Suppressor macrophage treated with lipopolysaccharide for 4 hours (primary cell): ENCODE measurements at places on chromosomes 3 and 15.
A peak's percentile ranks its signal among the peaks of the same experiment; 100 is the strongest.

DNA sequence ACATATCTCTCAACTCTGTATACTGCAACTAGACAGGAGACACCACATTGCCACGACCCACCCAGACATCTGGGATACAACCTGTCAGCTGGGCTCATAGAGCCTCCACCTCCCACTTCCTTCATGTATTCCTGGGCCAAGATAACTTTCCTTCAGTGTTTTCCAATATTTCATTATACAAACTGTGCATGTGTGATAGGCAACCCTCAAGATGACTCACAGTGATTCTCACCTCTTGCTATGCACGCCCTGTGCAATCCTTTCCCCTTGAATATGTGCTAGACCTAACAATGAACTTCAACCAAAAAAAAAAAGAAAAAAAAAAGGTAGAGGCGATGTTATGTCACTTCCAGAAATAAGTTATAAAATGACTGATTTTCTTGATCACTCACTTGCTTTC lies 138.0 kb upstream of the ALCAM start:
- no peak for DNase-seq

DNA sequence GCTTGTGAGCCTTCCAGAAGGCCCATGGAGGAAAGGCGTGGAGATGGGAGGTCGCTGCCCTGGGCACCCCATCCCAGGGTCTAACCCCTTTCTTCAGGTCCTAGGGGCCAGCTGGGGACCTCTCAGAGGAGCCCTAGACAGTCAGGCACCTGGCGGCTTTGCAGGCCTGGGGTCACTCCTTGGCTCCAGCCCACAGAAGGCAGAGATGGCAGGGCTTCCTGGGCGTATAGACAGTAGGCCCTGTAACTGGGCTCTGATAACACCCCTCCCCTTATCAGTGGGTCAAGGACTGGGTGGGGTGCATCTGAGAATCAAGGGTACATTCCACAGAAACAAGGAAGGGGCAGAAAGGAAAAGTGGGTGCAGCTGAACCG lies 16.7 kb downstream of the ZDHHC19 start:
- no peak for DNase-seq

GRCh38 chr3:140170612-140171011 lies 235.6 kb downstream of the CLSTN2 start:
- DNase-seq: peak; percentile 27

DNA sequence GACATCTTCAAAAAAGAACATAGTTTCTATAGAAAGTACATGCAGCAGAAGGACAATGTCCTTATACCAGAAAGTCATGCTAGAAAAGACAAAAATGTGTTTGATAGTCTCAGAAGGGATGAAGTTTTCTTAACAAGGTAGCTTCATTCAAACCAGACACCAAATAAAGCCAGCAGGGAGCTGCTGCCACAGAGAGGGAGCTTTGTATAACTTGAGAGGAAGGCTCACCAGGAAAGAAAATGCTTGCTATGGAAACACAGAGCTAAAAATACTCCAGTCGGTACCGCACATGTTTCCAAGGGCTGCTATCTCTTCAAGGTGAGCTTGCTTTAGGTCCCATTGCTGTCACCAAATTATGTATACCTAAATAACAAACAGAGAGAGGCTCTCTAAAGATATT lies 1074.8 kb upstream of the ALCAM start:
- no peak for DNase-seq

DNA sequence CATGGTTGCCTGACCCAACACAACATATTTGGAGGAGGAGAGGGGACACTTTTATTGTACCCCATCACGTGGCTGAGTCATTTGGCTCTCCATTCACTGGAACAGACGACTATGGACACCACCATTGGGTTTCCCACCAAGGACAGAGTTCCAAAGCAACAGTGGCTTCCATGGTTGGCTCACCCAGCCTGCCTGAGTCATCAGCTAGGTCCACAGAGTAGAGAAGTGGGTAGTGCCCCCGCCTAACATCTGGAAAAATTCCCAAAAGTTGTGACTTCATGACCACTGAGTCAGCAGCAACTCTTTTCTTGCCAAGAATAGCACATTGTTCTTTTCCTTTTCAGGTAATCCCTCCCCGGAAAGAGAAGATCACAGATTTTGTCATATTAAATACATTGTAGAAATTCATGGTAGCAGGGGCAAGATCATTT lies 3.0 kb upstream of the PPP1R2 start:
- peak; percentile 90 for DNase-seq

- DNase-seq: peak; percentile 60
Observed at GRCh38 chr15:45425135-45425534, 46.8 kb upstream of the GATM start.

DNA sequence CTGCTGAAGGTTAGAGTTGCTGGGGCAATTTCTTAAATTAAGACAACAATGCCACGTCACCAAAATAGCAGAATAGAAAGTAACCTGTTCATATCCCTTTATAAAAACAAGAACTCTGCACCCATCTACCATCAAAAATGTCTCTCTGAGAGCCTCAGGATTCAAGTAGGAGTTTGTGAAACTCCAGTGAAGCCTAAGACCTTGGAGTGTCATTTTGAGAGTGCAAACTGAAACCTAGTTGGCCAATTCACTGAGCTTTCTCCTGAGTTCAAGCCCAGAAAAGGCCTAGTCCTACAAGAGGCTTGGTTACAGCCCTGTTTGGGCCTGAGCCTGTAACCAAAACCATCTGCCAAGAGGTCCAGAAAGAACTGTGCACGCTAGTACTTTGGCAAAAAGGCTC lies 335.1 kb downstream of the EFHB start:
- no peak for DNase-seq

DNA sequence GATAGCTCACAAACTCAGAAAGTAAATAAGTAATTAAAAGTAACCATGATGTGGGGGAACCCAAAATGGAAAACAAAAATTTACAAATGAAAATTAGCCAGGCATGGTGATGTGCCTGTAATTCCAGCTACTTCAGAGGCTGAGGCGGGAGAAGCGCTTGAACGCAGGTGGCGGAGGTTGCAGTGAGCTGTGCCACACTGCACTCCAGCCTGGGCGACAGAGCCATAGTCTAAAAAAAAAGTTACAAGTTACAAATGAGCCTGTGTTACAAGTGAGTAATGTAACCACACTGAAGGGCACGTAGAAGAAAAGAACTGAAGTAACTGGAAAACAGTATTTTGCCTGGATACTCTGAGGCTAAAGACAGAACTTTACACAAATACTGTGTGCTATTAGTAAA lies 11.3 kb downstream of the EXOSC7 start:
- DNase-seq: no peak

DNA sequence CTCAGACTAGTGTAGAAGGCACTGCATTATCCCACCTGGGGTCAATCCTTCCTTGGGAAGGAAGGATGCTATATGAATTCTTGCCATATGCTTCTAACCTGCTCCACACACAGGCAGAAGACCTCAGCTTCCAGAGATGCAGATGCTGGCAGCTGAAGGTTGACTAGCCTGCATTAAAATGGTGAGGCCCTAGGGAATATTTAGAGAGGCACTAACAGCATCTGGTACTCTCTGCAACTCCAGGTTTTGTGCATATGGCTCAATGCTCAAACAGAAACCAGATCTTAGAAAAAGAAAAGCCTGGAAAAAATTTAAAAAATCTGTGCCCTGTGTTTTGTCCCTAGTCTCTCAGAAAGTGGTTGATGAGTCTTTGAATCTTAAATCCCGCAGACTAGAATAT lies 56.0 kb upstream of the MYRIP start:
- no peak for DNase-seq

DNA sequence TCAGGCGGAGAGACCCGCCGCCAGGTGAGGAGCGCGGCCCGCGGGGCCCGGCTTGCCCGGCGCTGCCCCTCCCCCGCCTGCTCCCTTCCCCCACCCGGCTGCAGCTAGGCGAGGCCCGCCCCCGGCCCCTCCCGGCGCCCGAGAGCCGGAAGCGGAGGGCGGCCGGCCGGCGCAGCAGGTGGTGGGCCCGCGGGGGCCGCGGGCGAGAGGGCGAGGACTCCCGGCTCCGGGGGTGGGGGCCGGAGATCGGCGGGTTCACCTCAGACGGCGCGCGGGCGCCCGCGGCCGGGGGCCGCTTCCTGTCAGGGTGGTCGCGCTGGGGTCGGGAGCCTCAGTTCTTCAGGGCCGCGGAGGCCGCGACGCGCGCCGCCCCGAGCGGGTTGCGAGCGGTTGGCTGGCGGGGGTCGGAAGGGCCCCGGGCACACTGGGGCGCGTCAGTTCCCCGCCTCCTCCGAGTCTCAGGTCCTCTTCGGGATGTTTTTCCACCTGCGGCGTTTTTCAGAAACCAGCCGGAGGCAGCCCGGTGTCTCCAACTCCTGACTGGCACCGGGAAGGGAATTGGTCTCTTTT lies 395 bp downstream of the ZFAND6 start:
- DNase-seq: peak; percentile 79

- DNase-seq: no peak
Observed at GRCh38 chr3:164390046-164390445, 688.2 kb downstream of the SI start.

DNA sequence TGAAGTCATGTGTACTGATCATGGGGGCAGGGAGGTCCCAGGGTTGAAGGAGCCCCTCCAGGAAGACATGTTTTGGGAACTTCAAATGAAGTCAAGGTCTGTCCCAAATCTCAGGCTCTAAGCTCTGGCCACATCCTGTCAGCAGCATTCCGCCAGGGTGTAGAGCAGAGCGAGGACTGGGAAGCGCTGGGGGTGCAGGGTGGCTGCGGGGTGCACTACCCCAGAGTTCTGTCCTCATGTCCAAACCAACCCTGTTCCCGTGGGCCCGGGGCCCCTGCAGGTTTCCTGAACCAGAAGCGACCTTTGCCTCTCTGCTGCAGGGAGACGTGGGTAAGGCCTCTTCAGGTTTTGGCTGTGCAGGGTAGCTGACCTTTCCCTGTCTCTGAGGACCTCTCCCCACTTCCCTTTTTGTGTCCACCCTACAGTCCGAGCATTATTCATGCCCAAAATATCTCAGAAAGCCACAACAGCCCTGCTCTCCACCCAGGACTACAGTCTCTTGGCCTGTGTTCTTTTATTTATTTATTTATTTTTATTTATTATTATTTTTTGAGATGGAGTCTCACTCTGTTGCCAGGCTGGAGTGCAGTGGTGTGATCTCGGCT lies 26.6 kb upstream of the FLNB start:
- peak; percentile 47 for DNase-seq

DNA sequence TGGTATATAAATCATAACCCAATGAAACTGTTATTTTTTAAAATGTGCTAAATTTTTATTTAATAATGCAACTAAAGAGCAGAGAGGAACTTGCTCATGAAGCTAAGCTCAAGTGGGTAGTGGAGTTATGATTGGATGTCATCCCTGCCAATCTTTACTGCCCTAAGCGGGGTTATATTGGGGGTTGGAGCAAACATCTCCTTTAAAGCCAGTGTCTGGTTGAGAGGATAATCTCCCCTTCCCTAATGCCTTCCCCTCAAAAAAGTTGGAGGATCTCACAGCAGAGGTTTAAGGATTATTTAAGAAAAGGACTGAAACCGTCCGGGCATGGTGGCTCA lies 32.1 kb upstream of the CLASP2 start:
- no peak for DNase-seq

DNA sequence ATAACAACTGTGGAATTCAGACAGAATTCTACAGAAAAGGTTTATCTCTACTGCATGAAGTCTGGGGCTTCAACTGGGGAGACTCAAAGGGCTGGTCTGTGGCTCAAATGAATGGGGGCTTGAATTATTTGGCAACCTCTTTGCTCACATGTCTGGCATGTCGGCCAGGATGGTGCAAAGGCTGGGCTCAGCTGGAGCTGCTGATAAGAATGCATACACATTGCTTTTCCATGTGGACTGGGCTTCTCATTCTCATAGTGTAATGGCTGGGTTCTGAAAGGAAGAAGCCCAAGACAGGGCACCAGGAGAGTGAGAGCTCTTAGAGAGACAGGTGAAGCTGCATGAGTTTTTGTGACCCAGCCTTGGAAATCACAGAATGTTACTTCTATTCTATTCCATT lies 194.3 kb upstream of the SGO1 start:
- DNase-seq: no peak

- no peak for DNase-seq
Observed at GRCh38 chr15:71237456-71238188, 122.4 kb downstream of the THSD4 start.

DNA sequence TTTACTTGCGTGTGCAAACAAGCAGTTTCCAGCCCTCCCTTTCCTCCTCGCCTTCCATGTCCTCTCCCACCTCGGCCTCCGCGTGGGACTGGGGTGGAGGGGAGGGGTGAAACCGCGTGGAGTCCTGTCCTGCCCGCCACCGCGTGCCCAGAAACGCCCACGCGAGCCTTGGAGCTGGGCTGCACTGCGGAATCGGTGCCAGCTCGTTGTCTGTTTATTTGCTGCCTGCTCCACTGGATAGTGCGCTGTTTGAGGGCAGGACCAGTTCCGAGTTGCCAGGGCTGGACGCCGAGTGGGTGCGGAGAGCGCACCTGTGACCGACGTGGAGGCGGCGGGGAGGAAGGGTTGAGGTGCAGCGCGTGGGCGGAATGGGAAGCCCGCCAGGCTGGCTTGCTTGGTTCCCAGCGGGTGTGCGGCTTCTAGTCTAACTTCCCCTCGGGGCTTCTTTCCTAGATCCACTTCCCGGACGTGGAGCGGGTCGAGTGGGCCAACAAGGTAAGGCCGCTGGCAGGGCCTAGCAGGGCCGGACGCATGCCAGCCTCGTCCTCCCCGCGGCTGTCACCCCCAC lies 17.3 kb downstream of the ESYT3 start:
- no peak for DNase-seq

GRCh38 chr15:68214838-68215254 lies 9.7 kb upstream of the CALML4 start:
- peak; percentile 60 for DNase-seq

DNA sequence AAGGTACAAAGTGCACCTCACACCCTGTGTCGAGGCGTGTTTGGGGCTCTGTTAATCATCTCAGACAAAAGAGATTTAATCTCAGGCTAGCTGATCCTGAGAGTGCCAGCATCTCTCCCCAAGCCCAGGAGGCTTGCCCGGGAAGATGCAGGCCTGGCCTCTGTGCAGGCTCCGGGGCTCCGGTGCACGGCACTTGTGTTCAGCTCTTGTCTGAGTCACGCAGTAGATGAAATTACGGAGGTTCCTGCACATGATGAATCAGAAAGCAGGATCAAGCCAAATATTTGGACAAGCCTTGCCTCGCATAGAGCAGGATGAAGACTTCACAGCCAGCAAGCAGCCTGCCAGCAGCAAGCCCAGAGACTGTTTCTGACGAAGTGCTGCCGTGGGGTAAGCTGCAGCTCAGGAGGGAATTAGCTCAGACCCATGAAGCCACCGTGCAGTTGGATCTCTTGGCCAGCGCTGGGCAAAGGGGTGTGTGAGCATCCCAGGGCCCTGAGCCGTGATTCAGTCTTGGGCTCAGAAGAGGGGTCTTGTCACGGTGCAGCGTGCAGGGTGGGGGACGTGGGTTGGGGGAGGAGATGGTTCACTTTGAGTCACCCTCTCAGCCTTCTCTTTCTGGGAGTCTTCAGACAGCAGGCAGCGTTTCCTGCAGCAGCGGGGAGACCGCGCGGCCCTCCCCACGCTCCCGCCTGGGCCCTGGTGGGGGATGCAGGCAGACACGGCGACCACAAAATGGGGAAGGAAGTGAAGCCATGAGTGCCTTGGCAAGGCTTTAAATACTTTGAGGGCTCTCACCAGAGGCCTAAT lies 89.2 kb upstream of the MEF2A start:
- peak; percentile 82 for DNase-seq

GRCh38 chr3:14210843-14211594 lies 32.4 kb downstream of the LSM3 start:
- no peak for DNase-seq

GRCh38 chr3:96779810-96780209 lies 34.6 kb upstream of the EPHA6 start:
- DNase-seq: no peak

GRCh38 chr15:37098468-37099318 lies 1.7 kb downstream of the MEIS2 start:
- DNase-seq: peak; percentile 32
